ENCODE measurements at places on chromosomes 7 and 10.

- no peak for DNase-seq
Measured at GRCh38 chr7:84524714-84525694, 330.4 kb upstream of the SEMA3A start.

GRCh38 chr10:113801569-113801968 lies 50.1 kb downstream of the PLEKHS1 start:
- DNase-seq, result no peak

DNA sequence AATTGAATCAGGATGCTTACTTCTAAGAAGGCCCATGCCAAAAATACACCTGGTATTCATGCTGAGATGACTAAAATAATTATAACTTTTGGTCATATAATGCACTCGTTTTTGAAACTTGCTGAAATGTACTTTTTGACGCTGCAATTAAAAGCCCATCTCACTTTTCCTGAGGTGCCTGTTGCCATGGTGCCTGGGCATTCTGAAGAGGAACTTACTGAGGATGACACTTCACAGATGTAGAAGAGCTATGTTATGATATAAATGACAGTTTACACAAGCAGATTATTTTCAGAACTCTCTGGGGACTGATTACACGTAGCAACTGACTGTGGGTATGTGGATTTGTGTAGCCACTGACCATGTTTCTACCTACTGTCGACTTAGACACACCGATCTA lies 182.4 kb downstream of the TPK1 start:
- no peak for DNase-seq

DNA sequence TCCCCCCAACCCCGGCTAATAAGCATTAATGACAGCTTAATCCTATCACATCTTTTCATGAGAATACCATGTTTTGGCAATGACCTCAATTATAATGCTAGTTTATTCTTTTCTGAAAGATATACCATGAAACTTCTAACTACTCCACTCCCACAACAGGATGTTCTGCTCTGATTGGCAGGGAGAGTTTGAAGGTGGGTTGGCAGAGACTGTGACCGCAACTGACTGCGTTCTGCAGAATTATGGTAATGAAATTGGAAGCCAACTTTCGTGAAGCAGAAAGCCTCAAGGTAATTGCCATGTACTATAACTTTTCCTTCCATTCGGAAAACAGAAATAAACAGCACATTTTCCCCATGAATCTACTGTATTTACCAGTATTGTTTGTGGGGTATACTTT lies 288.2 kb upstream of the SEMA3D start:
- DNase-seq, result no peak

DNA sequence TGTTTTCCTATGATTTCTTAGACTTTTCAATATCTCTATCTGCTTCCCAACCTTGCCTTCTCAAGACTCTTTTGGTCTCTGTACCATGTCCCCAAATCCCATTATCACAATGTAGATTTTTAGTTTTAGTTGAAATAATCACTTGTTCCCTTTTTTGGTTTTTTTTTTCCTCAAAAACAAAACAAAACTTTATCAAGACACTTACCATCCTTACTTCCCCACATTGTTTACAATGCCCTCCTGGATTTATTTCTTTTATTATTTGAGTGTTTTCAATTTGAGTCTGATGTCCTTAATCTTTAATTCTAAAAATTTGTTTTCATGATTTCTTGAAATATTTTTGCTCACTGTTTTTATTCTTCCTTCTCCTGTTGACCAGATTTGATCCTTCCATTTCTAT lies 112.6 kb downstream of the CPED1 start:
- no peak for DNase-seq

Measured in AG04450 (cell line).